ENCODE measurements at places on chromosomes 5 and 9.
A peak's percentile ranks its signal among the peaks of the same experiment; 100 is the strongest.

DNA sequence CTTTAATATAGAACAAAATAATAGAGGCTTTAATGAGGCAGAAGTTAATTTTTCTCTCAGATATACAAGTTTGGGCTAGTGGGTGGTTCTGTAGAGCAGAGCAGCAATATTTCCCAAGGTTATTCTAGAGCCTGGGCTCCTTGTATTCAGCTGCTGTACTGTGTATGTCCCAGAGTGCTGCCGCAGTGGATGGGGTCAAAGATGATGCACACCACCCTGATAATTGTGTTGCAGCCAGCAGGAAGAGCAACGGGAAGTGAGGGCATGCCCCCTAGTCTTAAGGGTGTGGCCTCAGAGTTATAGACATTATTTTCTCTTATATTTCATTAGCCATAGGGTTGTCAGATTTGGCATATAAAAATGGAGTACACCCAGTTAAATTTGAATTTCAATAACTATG, 23.9 kb upstream of the KIF4B start:
- DNase-seq: no peak

DNA sequence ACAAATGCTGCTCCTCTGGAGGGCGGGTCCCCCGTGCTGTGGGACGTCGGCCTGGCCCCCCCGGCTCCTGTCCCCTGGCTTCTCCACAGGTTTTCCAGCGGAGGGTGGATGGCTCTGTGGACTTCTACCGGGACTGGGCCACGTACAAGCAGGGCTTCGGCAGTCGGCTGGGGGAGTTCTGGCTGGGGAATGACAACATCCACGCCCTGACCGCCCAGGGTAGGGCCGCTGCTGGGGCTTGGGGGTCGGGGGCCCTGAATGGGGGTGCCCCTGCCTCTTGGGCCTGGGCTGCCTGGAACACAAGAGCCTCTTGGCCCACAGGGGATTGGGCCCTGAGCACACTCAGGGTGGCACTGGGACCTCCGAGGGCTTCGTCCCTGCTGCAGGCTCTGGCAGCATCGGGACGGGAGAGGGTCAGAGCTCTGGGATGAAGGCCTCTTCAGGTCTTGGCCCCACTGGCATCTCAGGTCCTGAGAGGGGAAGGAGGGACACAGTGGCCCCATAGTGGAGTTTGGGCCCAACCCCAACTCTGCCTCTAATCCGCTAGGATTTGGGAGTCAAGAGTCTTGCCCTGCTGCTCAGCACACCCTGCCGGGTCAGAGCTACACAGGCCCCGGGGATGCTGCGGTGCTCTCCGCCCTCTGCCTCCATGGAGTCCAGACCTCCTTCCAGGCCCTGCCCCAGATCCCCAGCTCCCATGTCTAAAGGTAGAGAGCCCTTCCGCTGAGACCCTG, 5.2 kb downstream of the FCN2 start:
- no peak for DNase-seq

DNA sequence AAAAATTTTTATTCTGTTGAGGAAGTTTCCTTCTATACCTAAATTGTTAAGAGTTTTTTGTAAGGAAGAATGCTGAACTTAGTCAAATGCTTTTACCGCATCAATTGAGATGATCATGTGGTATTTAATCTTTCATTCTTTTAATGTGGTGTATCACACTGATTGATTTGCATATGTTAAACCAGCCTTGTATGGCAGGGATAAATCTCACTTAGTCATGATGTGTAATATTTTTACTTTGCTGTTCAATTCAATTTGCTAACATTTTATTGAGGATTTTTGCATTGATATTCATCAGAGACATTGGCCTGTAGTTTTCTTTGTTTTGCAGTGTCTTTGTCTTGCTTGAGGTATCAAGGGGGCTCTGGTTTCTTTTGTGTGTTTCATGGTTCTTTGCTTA, 125.3 kb upstream of the MEF2C start:
- DNase-seq: no peak

- DNase-seq: no peak
Measured at GRCh38 chr9:129875687-129876395, 40.6 kb downstream of the USP20 start.

GRCh38 chr9:113289091-113289490, 13.6 kb downstream of the PRPF4 start:
- DNase-seq: no peak

- DNase-seq: no peak
Measured at GRCh38 chr5:9495121-9495520, 50.8 kb downstream of the SEMA5A start.

DNA sequence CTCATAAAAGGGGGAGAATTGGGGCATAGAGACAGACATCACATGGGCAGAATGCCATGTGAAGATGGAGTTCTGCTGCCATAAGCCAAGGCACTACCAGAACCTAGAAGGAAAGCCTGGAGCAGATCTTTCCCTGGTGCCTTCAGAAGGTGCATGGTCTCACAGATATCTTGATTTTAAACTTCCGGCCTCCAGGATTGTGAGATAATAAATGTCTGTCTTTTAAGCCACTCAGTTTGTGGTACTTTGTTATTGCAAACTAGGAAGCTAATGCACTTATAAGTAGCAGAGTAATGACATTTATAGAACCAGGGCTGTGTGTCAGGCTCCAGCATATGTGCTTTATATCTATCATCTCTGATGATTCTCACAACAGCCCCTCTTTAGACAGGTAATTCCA, 130.4 kb downstream of the ASTN2 start:
- no peak for DNase-seq

- no peak for DNase-seq
Measured at GRCh38 chr9:18343784-18344183, 130.2 kb upstream of the ADAMTSL1 start.

DNA sequence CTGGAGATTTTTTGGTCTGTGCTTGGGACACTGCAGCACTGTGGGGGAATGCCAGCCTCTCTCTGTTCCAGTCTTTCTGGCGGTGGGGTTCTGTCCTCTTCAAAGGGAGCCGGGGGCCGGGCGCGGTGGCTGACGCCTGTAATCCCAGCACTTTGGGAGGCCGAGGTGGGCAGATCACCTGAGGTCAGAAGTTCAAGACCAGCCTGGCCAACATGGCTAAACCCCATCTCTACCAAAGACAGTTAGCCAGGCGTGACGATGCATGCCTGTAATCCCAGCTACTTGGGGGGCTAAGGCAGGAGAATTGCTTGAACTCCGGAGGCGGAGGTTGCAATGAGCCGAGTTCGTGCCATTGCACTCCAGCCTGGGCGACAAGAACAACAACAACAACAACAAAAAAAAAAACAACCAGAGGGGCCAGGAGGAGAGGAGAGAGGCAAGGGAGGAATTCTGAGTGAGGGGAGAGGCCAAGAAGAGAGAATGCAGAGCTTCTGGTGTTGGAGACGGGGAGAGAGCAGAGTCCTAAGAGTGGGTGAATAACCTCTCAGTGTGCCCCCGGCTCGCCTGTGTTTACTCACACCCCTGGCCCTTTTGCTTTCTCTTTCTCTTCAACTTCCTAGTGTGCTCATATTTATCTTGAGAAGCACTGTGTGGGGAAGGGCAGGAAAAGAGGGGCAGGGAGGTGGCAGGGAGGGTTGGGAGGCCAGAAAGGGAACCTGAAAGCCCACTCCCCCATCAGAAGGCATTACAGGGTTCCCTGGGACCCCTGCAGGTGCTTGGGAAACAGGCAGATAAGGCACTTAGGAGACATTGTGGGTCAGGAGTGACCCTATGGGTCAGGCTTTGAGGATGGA, 3.2 kb upstream of the SET start:
- no peak for DNase-seq

DNA sequence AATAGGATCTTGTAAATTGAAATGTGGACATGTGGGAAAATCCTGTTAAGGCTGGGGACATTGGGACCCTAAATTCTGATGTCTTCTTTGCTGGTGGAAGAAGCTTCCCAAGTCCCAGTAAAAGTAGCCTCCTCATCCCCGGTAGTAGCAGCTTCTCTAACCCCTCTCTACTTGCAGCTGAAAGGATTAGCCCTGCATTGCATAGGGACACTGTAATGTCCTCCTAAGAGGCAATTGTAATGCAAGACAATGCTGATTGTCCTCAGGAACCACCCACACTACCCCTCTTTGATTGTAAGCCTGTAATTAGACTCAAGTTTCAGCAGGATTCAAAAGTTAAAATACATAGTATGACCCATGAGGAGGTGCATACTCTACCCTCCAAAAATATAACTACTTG, 1938.4 kb upstream of the C9orf72 start:
- peak; percentile 63 for DNase-seq

DNA sequence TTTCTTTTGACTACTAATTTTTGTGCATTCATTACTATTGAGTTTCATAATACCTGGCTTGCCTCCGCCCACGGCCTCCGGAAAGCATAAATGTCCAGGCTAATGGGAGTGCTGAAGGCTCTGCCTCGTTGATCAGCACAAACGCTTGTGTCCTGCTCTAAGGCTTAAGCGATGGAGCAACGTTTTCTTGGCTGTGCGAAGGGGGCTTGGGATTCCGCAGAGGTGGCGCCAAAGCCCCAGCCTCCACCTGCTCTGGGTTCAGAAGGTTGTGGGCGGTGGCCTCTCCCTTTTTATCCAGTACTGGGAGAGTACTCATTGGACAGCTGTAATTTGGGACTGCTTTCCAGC, 19.7 kb downstream of the ANXA2R start:
- no peak for DNase-seq

DNA sequence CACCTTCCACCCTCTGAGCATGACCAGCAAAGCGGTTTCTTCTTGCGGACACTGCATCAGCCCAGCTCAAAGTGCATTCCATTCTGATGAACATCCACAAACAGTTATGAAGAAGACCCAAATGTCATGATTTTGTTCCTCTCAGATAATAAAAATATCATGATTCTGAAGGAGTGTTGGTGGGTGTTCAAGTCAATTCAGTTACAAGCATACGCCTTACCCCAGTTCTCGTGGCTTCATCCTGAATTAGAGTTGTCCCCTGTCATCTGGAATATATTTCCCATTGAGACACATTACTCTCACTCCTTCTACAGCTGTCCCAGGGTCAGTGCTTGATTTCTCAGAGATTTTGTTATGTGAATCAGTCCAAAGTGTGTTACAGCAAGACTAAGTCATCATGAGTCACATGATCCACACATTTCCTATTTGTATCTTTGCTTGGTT, 325.4 kb downstream of the RFX3 start:
- DNase-seq: no peak

DNA sequence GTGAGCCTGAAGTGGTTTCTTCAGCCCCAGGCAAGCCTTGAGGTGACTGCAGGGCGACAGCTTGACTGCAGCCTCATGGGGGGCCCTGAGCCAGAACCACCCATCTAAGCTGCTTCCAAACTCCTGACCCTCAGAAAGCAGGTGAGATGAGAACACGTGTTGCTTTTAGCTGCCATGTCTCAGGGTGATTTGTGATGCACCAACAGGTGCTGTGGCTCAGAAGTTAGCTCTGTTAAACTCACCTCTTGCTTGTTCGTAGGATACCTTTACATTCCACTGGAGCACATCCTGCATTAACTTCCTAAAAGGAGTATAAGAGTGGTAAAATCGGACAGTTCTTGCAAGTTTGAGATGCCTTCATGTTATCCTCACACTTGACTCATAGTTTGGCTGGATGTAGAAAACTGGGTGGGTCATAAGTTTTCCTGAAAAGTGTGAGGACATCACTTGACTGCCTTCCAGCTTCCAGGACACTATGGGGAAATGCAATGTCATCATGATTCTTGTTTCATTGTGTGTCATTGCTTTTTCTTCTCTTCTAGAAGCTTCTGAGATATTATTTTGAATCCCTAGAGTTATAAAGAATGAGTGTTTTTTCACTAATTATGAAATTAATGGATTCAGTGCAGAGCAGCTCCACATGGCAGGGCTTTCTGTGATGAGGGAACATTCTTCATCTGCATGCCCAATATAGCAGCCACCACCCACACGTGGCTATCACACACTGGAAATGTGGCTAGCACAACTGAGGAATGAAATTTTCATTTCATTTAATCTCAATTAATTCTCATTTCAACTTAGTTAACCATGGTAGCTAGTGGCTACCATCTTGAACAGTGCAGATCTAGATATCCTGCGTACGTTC, 92.3 kb downstream of the HSD17B3 start:
- DNase-seq: no peak

- DNase-seq: no peak
Measured at GRCh38 chr5:16666883-16667398, 50.1 kb upstream of the RETREG1 start.

DNA sequence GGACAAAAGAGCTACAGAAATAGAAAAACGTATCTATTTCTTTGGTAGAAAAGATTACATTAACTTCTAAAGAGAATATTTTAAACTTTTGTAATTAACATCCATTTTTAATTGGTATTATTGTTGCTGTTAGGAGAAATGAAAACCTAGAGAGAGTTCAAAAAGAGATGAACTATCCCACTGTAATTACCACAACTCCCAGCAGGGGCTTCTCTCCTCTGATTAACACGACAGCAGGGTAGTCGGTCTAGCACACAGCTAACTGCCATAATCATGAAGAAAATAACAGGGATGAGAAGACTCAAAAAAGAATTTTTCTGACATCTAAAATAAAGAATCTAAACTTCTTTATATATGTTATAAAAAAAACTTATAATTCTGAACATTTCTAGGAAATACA, 86.2 kb upstream of the CDH9 start:
- no peak for DNase-seq

DNA sequence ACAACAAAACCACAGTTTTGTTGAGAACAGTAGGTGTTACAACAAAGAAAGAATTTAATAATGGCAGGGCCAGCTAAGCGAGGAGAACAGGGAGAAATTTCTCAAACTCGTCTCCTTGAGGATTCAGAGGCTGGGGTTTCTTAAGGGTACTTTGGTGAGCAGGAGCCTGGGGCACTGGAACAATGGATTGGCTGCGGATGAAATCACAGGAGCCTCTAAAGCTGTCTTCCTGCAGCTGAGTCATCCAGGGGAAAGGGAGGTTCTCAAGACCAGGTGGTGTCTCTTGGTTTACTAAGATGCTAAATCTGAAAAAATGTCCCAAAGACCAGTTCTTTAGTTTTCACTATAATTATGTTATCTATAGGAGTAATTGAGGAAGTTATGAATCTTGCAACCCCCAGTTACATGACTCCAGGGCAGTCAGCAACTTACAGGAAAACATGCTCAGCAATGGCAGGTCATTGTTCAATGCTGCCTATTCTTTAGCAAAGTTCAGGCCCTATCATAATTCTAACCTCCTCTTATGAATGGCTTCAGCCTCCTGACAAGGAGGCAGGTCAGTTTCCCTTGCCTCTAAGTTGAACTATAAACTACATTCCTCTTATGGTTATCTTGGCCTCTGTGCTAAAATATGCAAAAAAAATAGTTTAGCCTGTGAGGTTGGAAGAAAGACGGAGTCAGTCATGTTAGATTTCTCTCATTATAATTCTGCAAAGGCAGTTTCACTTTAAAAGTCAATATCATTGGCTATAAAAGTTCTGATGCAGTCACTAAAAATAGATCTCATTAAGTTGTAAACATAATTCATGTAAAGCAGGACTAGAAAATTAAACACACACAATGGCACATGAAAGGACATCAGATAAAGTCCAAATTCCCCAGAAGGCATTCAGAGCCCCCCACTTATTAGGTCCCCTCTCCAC, 63.3 kb upstream of the CKS2 start:
- no peak for DNase-seq

All from iPS DF 19.7 (cell line).